ENCODE measurements at places on chromosomes 12 and 14. TPM values are rescaled to one million over a fixed set of nuclear protein-coding genes. Genes with fewer than 3 reads are reported as not detected.

DNA sequence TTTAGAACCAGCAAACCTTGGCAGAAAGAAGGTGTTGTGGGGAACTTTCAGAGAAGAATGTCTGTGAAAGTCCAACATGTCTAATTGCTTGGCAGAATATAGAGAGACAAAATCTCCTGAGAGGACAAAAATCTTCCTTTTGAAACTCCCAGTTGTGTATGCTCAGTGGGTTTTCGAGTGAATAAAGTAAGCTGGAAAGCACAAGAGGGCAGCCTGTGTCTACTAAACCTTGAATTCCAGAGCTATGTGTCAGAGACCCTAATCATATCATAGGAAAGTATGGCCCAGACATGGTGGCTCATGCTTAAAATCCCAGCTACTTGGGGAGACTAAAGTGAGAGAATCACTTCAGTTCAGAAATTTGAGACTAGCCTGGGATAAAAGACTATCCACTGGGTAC is 661.2 kb downstream of the SLC16A7 start:
- peak; percentile 62 for DNase-seq
- peak overlapping the region; percentile 12 for H3K27ac ChIP-seq
- H3K36me3 ChIP-seq, result no peaks in the 10 kb centered on the region
- H3K4me1 ChIP-seq, result peaks cover 9% of the 10 kb centered on the region
- no peaks in the 10 kb centered on the region for H3K27me3 ChIP-seq

DNA sequence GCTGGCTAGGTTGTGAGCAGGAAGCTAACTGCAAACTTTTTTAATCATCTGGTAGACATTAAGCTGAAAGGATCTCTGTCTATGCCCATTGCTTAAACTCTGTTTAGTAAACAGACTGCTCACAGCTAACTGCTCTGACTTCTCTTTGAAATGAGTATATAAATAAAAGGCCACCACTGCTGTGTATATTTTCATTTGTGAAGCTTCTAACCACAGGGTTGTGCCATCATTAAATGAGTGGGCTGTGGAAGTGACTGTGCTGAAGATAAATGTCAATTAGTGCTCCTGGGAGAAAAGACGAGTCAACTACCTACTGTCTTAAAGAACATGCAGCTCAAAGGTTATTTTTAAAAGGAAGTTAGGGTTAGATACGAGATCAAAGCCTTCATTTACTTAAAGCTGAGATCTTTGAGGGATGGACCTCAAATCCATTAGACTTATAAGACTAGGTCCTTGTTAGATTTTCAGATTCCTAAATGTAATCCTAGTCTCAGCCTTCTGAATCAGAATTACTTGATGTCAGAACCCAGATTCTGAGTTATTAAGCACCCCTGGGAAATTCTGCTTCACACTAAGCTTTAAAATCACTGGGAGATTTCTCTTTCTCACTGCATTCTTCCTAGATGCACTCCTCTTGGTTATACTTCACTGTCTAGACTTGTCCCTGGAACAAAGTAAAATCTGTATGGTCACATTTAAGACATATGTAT is 213.1 kb upstream of the FLRT2 start:
- peaks cover 7% of the 10 kb centered on the region for H3K4me1 ChIP-seq
- no peaks in the 10 kb centered on the region for H3K27me3 ChIP-seq
- no peaks in the 10 kb centered on the region for H3K36me3 ChIP-seq

- DNase-seq, result no peak
- no peak overlapping the region for H3K4me3 ChIP-seq
- H3K36me3 ChIP-seq, result no peaks in the 10 kb centered on the region
- no peak overlapping the region for H3K27ac ChIP-seq
Observed at GRCh38 chr14:33618361-33619105, 332.3 kb downstream of the EGLN3 start.

GRCh38 chr12:4424422-4424821 is 21.2 kb downstream of the FGF6 start:
- H3K36me3 ChIP-seq, result no peaks in the 10 kb centered on the region
- no peak overlapping the region for H3K27ac ChIP-seq
- DNase-seq, result no peak
- H3K4me1 ChIP-seq, result no peaks in the 10 kb centered on the region

- H3K4me3 ChIP-seq, result no peak overlapping the region
- no peak for DNase-seq
- H3K27ac ChIP-seq, result no peak overlapping the region
- H3K4me1 ChIP-seq, result peaks cover 9% of the 10 kb centered on the region
Observed at GRCh38 chr14:74578479-74578878, 33.6 kb downstream of the LTBP2 start.

TRHDE gene
- total RNA-seq, result 5.0 TPM

Measured in hepatocyte (in vitro differentiated cells).